ENCODE measurements at places on chromosomes 7 and 10. TPM values are rescaled to one million over a fixed set of nuclear protein-coding genes. Genes with fewer than 3 reads are reported as not detected.

- no peak for DNase-seq
- H3K27me3 ChIP-seq, result no peaks in the 10 kb centered on the region
- no peak overlapping the region for H3K4me3 ChIP-seq
- no peak overlapping the region for H3K27ac ChIP-seq
Observed at GRCh38 chr10:5828725-5829124, 15.5 kb upstream of the GDI2 start.

DNA sequence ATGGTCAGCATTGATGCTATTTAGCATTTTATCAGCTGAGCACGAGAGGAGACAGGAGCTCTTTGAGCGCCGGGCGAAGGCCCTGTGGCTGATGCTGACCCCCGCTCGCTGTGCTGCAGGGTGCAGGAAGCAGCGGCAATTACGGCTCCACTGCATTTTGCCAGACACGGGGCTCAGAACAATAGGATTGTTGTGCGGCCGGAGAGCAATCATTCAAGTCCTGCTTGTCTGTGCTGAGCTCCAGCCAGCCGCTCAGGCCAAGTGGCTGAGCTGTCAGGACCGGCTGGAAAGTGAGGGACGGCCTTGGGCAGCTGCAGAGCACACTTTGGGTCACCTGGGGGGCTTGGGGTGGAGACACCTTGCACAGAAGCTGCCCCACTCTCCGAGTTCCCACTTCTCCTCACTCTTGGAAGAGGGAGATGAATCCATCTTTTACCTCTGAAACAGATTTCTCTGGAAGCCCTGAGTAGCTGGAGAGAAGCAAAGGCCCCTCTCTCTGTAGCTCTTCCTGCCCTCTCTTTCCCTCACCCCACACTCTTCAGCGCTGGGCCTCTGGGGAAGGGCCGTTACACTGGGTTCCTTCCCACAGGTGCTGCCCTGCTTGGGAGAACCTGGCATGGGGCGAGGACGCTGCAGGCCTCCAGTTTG, 17.3 kb upstream of the ADARB2 start:
- no peak for DNase-seq
- H3K4me1 ChIP-seq, result no peaks in the 10 kb centered on the region
- H3K27me3 ChIP-seq, result no peaks in the 10 kb centered on the region
- H3K27ac ChIP-seq, result no peak overlapping the region

GRCh38 chr10:73881221-73881919, 7.0 kb upstream of the CAMK2G start:
- no peak for DNase-seq
- peaks cover 6% of the 10 kb centered on the region for H3K4me1 ChIP-seq
- H3K36me3 ChIP-seq, result no peaks in the 10 kb centered on the region
- H3K27ac ChIP-seq, result no peak overlapping the region

GRCh38 chr10:68938117-68938516, 17.9 kb upstream of the DDX21 start:
- no peaks in the 10 kb centered on the region for H3K27me3 ChIP-seq
- DNase-seq, result peak; percentile 15
- H3K27ac ChIP-seq, result no peak overlapping the region
- peaks cover 9% of the 10 kb centered on the region for H3K4me1 ChIP-seq

- no peaks in the 10 kb centered on the region for H3K36me3 ChIP-seq
- no peak overlapping the region for H3K4me3 ChIP-seq
- no peak overlapping the region for H3K27ac ChIP-seq
- no peak for DNase-seq
- no peaks in the 10 kb centered on the region for H3K4me1 ChIP-seq
- H3K27me3 ChIP-seq, result no peaks in the 10 kb centered on the region
Observed at GRCh38 chr10:47290338-47290737, 9.7 kb upstream of the GDF10 start.

GRCh38 chr10:132498562-132499366, 38.8 kb upstream of the INPP5A start:
- H3K4me1 ChIP-seq, result no peaks in the 10 kb centered on the region
- no peaks in the 10 kb centered on the region for H3K36me3 ChIP-seq
- H3K4me3 ChIP-seq, result no peak overlapping the region
- H3K27ac ChIP-seq, result no peak overlapping the region

DNA sequence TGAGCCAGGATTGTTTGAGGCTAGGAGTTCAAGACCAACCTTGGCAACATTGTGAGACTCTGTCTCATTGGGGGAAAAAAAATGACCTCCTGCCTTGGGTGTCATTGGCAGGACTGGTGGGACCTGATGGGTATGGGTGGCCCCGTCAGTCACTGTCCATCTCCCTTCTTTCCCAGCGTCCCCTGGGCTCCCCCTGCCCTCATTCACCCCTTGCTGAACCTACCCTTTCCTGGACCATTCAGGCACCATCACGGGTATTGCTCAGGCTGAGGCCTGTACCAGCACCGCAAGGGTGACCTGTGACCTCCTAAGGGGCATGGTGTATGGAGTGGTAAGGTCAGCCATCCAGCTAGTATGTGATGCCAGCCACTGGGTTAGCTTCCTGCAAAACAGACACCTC, 19.4 kb downstream of the ASL start:
- H3K27ac ChIP-seq, result no peak overlapping the region
- no peaks in the 10 kb centered on the region for H3K27me3 ChIP-seq
- no peaks in the 10 kb centered on the region for H3K36me3 ChIP-seq
- H3K4me3 ChIP-seq, result no peak overlapping the region

GRCh38 chr7:20661884-20662283, 46.4 kb downstream of the ABCB5 start:
- DNase-seq, result no peak
- H3K4me1 ChIP-seq, result no peaks in the 10 kb centered on the region
- no peak overlapping the region for H3K4me3 ChIP-seq
- no peaks in the 10 kb centered on the region for H3K36me3 ChIP-seq
- H3K27ac ChIP-seq, result no peak overlapping the region
- H3K27me3 ChIP-seq, result no peaks in the 10 kb centered on the region

DNA sequence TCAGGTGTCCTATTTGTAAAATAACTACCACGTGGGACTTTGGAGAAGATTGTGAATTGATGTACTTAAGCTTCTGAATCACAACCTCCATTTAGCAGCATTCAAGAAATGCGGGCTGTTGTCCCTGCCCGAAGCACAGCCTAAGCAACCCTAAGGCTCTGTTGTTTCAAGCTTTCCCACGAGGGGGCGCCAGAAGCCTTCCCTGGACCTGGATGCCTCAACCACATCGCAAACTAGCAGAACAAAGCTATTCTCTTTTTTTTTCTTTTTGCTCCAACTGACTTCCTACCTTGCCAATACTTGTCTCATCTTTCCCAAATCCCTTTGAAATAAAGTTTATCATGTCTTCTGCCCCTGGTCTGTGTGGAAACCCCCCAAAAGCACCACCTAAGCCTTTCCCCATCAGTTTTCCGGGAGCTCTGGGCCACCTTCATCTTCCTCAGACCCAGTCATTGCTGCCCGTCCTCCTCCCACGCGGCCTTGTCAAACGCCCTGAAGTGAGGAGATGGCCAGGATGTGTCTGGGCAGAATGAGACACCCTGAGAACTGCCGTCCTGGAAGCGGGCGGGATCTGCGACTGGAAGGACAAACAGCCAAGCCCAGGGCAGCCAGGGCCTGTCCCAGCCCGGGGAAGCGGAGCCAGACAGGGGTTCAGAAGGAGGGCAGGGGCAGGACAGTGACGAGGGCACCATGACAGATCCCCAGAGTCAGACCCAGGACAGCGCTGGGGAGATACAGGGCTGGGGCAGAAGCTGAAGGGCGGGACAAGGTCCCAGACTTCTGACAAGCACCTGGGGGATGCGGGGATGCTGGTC, 112.7 kb downstream of the SLIT1 start:
- no peaks in the 10 kb centered on the region for H3K4me1 ChIP-seq
- no peaks in the 10 kb centered on the region for H3K36me3 ChIP-seq
- H3K27me3 ChIP-seq, result no peaks in the 10 kb centered on the region

DNA sequence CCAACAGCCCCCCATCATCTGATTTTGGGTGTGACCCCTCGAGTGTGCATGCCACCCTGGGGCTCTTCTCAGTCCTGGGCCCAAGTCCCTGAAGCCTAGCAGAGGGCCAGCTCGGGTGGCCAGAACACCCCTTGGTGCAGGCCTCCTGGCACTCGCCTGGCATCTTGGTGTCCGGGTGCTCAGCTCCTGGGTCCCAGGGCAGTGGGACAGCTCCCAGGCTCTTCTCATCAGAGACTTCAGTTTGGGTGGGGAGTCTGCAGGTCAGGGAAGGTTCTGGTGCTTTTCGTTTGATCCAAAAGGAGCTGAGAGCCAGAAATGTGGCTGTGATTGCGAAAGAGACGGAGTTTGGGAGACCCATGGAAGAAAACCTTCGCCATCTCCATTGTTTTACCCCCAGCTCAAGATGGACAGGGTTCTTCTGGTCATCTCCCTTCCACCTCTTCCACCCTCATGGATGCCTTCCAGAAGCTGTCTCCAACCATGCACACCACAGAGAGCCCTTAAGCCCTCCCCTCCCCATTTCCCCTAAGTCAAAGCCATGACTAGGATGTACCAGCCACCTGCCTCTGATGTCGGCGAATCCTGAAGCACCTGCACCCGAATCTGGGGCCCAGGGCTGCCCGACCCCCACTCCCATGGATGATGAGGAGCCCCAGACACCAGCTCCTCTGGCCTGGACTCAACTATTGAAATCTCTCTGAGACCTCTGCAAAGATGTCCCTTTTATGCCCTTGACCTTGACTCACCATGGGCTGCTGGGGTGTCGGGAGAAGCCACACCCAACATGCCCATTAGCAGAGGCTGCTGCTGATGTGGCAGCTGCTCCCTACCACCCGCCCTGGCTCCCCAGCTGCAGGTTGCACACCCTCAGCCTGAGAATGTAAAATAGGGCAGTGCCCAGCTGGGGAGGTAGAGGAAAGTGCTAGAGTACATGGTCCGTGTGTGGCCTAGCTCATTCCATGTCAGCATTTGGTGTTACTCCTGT, 55.3 kb downstream of the ADCYAP1R1 start:
- no peak overlapping the region for H3K27ac ChIP-seq
- DNase-seq, result no peak
- no peaks in the 10 kb centered on the region for H3K27me3 ChIP-seq
- H3K4me3 ChIP-seq, result no peak overlapping the region
- H3K36me3 ChIP-seq, result no peaks in the 10 kb centered on the region

DNA sequence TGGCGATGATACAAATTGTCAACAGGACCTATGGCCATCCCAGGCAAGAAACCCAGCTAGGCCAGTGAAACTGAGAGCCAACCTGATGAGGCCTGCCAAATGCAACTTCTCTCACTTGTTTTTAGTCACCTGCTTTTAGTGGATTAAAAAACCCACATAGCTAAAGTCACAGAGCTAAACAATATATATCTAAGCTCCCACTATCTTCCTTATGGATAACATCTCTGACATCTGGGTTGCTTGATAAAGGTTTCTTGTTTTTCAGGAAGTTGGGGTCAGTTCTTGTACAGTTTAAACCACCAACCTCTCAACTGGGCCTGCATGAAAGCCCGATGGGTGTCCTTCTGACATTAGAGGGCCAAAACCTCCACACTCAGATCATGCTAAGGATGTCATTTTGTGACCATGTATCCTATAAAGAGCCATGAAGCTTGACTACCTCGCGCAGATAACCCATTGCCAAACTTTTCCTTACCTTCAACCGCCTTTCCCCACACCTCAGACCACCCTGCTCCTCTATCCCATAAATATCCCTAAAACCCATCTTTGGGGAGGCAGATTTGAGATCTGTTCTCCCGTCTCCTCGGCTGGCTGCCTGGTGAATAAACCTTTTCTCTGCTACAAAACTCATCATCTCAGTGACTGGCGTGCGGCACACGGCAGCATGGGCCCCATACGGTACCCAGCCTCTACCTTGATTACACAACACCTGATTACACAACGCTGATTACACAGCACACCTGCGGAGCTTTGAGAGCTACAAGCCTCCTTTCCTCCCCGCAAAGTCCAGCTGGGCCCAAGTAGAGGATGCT, 797 bp upstream of the STMP1 start:
- no peaks in the 10 kb centered on the region for H3K27me3 ChIP-seq
- no peaks in the 10 kb centered on the region for H3K36me3 ChIP-seq
- H3K27ac ChIP-seq, result peak overlapping the region; percentile 94
- H3K4me1 ChIP-seq, result peaks cover 22% of the 10 kb centered on the region
- H3K4me3 ChIP-seq, result peak overlapping the region; percentile 95

GRCh38 chr7:107971613-107972012, 31.3 kb downstream of the LAMB1 start:
- H3K4me3 ChIP-seq, result no peak overlapping the region
- no peak for DNase-seq
- H3K4me1 ChIP-seq, result peaks cover 16% of the 10 kb centered on the region
- H3K27me3 ChIP-seq, result no peaks in the 10 kb centered on the region
- peaks cover 78% of the 10 kb centered on the region for H3K36me3 ChIP-seq
- no peak overlapping the region for H3K27ac ChIP-seq

DNA sequence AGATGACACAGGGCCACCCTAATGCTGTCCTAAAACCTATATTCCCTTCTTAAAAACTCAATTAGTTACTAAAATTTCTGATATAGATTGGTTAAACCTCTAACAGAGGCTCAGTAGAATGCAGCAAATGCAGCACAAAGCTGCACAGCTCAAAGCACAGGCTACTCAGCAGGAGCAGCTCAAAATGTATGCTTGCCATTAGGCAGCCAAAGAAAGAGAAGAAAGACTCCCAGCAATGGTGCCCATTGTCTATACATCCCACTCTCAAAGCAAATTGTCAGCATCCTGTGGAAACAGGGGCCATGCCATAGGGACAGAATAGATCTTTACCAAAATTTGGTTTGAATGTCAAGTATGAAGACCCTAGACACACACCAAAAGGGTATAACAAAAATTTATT, 73.5 kb downstream of the TFPI2 start:
- no peaks in the 10 kb centered on the region for H3K36me3 ChIP-seq
- H3K27ac ChIP-seq, result no peak overlapping the region
- H3K4me1 ChIP-seq, result peaks cover 9% of the 10 kb centered on the region

DNA sequence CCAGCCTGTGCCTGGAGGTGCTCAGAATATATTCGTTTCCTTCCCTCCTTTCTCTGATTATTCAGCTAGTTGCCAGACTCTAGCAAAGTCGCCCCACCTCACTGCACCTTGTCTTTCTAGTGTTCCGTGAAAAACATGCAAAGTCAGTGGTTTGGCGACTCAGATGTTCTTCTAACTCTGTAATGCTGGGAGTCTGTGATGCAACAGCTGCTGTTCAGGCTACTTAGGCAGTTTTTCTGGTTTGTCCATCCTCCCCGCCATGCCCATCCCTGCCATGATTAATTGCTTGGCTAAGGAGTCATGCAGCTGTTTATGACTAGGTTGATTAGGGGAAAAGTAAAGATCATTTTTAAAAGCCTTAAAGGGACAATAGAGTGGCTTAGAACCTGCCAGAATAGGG, 99.4 kb downstream of the MTPN start:
- peak; percentile 83 for DNase-seq
- H3K4me1 ChIP-seq, result peaks cover 29% of the 10 kb centered on the region
- H3K36me3 ChIP-seq, result no peaks in the 10 kb centered on the region
- H3K27me3 ChIP-seq, result no peaks in the 10 kb centered on the region

- no peaks in the 10 kb centered on the region for H3K4me1 ChIP-seq
- DNase-seq, result no peak
- H3K27me3 ChIP-seq, result no peaks in the 10 kb centered on the region
- no peak overlapping the region for H3K4me3 ChIP-seq
- H3K27ac ChIP-seq, result no peak overlapping the region
Observed at GRCh38 chr10:44242826-44243225, 142.1 kb downstream of the CXCL12 start.

SAMD9 gene
- 6.0 TPM for total RNA-seq

LDB3 gene
- total RNA-seq, result 0.53 TPM

FAM131B gene
- 0.22 TPM for total RNA-seq

ZNF853 gene
- 10.6 TPM for total RNA-seq

SPDYE2B gene
- total RNA-seq, result not detected

TRIM8 gene
- 66.6 TPM for total RNA-seq

CTNNA3 gene
- 2.7 TPM for total RNA-seq
